ENCODE measurements at places on chromosomes 6 and 20. TPM values are rescaled to one million over a fixed set of nuclear protein-coding genes. Genes with fewer than 3 reads are reported as not detected.

- no peaks in the 10 kb centered on the region for H3K27me3 ChIP-seq
- H3K36me3 ChIP-seq = no peaks in the 10 kb centered on the region
- no peak for DNase-seq
- H3K4me3 ChIP-seq = no peak overlapping the region
- H3K4me1 ChIP-seq = no peaks in the 10 kb centered on the region
Observed at GRCh38 chr6:170186006-170186935, 104.6 kb downstream of the DLL1 start.

GRCh38 chr6:80376411-80376810 is 269.9 kb downstream of the BCKDHB start:
- no peaks in the 10 kb centered on the region for H3K4me1 ChIP-seq
- no peak for DNase-seq
- no peak overlapping the region for H3K27ac ChIP-seq
- H3K27me3 ChIP-seq = no peaks in the 10 kb centered on the region

DNA sequence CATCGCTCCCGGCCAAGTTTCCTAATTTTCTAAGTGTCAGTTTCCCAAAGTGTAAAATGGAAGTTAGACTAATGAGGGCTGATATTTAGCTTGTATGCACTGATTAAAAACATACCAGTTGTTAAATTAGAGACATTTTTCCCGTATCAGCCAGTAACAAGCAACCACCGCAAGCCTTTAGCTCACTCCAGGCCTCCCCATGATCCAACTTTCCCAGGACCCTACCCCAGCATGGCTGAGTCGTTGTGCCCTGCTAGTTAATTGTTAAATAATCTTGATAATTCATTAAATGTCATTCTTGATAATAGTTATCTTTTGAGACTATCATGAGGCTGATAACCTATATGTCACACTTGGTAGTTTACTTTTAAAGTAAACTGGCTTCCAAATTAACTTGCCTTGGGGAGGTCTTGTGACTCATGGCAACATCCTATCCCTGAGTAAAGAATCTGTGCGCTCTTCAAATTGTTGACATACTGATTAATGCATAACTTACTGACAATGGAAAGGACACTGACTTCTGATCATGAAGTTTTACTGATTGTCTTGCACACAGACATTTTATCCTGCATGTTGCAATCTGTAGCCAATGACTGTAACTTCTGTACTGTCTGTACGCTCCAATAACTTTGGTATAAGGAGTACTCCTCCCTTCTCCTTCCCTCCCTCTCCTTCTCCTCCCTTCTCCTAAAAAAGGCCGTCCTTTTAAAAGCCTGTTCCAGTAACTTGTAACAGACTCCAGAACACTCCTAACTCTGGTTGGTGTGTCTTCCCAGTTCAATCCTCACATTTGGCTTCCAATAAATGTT is 6.3 kb upstream of the GTF3C6 start:
- DNase-seq = no peak
- no peak overlapping the region for H3K4me3 ChIP-seq

DNA sequence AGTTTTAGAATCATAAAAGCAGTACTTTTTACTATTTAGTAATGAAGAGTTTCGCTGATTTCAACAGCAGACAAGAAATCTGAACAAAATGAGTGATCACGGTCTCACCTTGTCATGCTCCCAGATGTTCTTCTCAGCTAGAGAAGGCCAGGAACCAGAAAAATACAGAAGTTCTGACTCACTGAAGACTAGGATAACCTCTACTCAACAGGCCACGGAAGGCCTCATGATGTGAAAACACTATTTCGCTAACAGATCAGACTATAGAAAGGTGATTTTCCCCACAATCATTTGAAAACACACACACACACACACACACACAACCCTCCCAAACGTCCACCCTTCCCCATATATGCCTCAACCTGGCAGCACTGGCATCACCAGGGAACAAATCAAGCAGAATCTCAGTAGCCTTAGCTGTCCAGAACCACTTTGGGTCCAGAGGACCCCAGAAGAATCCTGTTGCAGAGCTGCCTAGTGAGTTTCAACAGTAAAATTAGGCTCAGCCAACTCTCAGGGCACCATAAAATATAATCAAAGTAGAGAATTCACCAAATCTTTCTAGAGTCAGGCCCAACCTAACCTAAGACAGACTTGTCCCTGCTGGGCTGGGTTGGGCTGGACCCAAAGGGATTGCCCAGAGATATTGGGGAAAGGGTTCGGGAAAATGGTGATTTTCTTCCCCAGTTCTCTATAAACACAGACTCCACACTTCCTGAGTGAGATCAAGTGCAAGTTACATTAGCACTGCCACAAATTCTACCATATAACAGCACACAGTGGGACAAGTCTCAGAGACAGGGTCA is 7.9 kb downstream of the EXOC2 start:
- no peaks in the 10 kb centered on the region for H3K27me3 ChIP-seq
- no peak for DNase-seq
- H3K27ac ChIP-seq = no peak overlapping the region
- H3K36me3 ChIP-seq = no peaks in the 10 kb centered on the region
- peaks cover 3% of the 10 kb centered on the region for H3K4me1 ChIP-seq
- H3K4me3 ChIP-seq = no peak overlapping the region

GRCh38 chr20:4691753-4692152 is 30.0 kb upstream of the PRND start:
- H3K4me3 ChIP-seq = no peak overlapping the region
- H3K36me3 ChIP-seq = no peaks in the 10 kb centered on the region
- no peaks in the 10 kb centered on the region for H3K4me1 ChIP-seq

- no peaks in the 10 kb centered on the region for H3K4me1 ChIP-seq
- DNase-seq = no peak
- no peaks in the 10 kb centered on the region for H3K27me3 ChIP-seq
- no peak overlapping the region for H3K27ac ChIP-seq
- no peak overlapping the region for H3K4me3 ChIP-seq
Observed at GRCh38 chr6:1947922-1948321, 297.5 kb downstream of the GMDS start.

DNA sequence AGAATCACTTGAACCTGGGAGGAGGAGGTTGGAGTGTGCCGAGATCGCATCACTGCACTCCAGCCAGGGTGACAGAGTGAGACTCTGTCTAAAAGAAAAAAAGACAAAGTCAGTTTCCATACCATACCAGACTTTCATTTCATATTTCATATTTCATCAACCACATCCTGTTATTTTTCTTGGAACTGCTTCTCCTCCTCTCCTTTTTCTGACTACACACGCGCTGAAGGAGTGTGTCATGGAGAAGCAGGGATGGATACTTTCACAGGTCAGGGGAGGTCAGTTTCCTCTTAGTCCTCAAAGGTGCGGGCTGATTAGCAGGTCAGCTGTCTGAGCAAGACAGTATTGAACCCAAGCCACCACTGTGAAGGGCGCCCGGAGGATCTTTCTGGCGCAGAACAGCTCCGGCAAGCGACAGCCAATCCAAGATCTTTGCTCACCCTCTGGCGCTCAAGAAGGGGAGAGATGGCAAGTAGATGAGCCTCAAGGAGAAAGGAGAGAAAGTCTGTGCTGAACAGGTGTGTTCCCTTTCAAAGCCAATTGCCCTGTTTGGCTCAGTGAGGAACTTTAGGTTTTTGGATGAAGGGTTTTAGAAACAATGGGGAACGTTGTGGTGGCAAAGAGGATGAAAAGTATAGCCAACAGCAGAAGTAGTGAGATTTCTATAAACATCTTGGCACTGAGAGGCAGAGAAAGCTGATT is 18.9 kb upstream of the SYNJ2 start:
- DNase-seq = no peak
- H3K4me3 ChIP-seq = no peak overlapping the region
- no peaks in the 10 kb centered on the region for H3K36me3 ChIP-seq
- H3K27me3 ChIP-seq = no peaks in the 10 kb centered on the region
- H3K4me1 ChIP-seq = no peaks in the 10 kb centered on the region

DNA sequence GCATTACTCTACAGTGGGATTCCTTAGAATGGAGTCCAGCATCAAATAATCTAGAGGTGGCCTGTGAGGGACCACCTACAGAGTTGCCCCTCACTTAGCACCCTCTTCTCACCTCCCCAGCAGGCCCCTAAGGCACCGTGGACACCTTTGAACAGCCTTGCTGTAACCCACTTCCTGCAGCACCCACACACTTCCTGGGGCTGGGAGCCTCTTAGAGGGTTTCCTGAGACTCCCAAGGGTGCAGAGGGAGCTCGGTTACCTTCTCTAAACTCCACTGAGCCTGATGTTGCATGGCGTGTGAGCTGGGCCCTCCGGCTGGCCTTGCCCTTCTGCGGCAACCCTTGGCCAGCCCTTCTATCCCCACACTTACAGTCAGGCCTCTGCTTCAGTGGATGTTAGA is 7.3 kb upstream of the SIRPG start:
- no peak for DNase-seq
- H3K27me3 ChIP-seq = no peaks in the 10 kb centered on the region
- H3K4me3 ChIP-seq = no peak overlapping the region
- H3K4me1 ChIP-seq = no peaks in the 10 kb centered on the region
- H3K36me3 ChIP-seq = no peaks in the 10 kb centered on the region

- H3K36me3 ChIP-seq = peaks cover 25% of the 10 kb centered on the region
- no peaks in the 10 kb centered on the region for H3K27me3 ChIP-seq
- no peak overlapping the region for H3K27ac ChIP-seq
Observed at GRCh38 chr20:50569864-50570836, 60.0 kb downstream of the PTPN1 start.

DNA sequence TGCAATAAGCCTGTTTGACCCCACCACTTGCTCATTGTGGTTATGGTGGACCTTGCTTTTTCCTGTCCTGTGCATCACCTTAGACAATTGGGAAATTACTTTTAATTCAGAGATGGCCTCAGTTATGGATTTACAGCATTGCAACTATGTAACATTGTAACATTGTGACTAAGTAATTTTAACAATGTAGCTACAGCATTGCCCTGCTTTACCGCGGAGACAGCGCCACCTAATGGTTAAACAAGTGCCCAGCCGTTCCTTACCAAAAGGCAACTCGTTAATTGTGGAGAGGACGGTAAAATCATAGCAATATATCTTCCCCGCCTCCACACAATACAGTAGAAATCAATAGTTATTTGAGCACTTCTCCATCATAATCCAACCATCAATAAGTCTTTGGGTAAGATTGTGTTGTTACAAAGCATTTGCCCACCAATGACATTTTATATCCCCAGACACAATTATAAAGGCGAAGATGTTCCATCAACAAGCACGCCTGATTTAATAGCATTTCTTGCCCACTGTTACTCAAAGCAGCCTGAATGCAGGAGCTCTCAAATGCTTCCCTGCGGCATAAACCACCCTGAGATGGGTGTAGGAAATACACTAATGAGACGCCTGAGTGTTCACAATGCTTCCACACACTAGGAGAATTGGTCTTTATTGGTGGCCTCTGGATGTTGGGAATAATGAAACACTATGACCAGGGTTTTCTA is 93.7 kb downstream of the PROKR2 start:
- H3K4me3 ChIP-seq = no peak overlapping the region
- no peaks in the 10 kb centered on the region for H3K36me3 ChIP-seq
- peak; percentile 54 for DNase-seq
- no peaks in the 10 kb centered on the region for H3K4me1 ChIP-seq
- no peaks in the 10 kb centered on the region for H3K27me3 ChIP-seq
- no peak overlapping the region for H3K27ac ChIP-seq

- H3K27me3 ChIP-seq = no peaks in the 10 kb centered on the region
- no peak overlapping the region for H3K4me3 ChIP-seq
- H3K36me3 ChIP-seq = no peaks in the 10 kb centered on the region
- DNase-seq = no peak
- no peaks in the 10 kb centered on the region for H3K4me1 ChIP-seq
- H3K27ac ChIP-seq = no peak overlapping the region
Observed at GRCh38 chr20:10524034-10524476, 89.0 kb downstream of the SLX4IP start.

DNA sequence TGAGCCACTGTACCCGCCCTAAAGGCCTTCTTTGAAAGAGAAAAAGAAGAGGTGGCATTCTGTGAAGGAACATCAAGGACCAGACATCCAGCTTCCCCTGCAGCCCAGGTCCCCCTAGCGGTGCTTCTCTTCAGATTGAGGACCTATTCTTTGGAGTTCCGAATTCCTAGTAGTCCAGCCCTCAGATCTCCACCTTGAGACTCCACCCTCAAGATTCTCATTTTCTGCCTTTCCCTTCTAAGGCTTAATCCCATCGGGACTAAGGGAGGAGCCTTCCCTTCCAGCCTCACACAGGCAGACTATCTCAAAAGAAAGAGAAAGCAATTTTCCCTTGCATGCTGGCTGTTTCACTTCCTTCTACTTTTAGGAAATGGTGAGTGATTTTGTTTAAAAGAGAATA is 32.5 kb downstream of the MUC22 start:
- no peak overlapping the region for H3K4me3 ChIP-seq
- no peak overlapping the region for H3K27ac ChIP-seq
- no peaks in the 10 kb centered on the region for H3K36me3 ChIP-seq
- DNase-seq = no peak
- H3K27me3 ChIP-seq = no peaks in the 10 kb centered on the region

LAMA5 gene
- total RNA-seq = 40.2 TPM

TINAG gene
- total RNA-seq = not detected

CGAS gene
- total RNA-seq = 4.9 TPM

DSP gene
- total RNA-seq = 41.2 TPM

LAMA2 gene
- total RNA-seq = 3.1 TPM
